Left hindlimb (tissue), 1 donor: ENCODE measurements at places on chromosomes 12 and 14.

- DNase-seq = no peak
These were observed 10.2 kb downstream of the RIN3 start for GRCh38 chr14:92523752-92524151.

DNA sequence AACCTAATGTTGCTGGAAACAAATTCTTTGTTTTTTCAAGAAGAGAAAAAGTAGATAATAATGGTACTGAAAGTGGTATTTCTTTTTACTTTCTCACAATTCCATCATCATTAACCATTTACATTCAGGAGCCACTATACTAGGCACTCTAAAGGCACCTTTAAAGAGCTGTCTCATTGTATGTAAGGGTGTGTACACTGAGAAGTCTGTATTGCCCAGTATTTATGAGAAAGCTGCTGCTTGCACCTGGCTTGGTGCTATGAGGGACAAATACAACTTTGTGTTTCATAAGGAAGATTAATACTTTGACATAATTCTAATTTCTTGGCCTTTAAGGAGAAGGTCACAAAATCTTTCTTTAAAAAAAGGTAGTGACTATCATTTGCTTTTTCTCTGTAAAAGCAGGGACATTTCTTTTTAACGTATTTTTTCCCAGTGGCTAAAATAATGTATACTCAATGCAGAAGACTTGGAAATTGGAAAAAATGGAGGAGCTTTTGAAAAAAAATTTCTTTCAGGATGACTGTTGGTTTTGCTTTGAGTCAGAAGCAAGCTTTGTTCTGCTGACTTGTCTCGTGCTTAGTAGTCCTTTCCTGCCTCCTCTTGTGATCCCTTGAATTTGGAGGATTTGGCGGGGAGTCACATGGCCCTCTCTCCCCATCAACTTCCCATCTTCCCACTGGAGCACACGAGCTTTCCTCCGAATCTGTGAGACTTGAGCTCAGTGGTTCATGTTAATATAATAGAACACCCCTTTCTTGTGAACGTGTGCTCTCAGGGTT lies 50.1 kb downstream of the RASSF3 start:
- no peak for DNase-seq

DNA sequence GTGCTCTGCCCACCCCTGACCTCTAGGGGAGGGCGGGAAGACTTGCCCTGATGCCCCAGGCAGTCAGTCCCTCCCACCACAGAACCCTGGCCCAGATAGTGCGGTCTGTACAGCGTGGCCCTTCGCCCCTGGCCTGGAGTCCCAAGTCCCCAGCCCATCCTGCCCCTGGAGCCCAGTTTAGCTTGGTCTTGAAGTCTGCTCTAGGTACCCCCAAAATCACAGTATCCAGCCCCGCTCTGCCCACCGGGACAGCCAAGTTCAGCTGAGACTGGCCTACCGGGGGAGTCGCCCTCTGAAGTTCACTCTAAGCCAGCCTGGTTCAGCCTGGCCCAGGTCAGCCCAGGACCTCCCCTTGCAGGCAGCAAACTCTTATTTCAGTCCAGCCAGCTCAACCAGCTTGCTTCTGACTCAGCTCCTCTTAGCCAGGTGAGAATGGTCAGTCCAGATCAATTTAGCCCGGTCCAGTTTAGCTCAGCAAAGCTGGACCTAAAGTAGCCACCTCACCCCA lies 75.9 kb downstream of the TMEM121 start:
- no peak for DNase-seq

GRCh38 chr14:55031190-55031589 lies 4.2 kb downstream of the SOCS4 start:
- DNase-seq = no peak

GRCh38 chr12:8078398-8078797 lies 3.7 kb upstream of the NECAP1 start:
- DNase-seq = peak; percentile 42

DNA sequence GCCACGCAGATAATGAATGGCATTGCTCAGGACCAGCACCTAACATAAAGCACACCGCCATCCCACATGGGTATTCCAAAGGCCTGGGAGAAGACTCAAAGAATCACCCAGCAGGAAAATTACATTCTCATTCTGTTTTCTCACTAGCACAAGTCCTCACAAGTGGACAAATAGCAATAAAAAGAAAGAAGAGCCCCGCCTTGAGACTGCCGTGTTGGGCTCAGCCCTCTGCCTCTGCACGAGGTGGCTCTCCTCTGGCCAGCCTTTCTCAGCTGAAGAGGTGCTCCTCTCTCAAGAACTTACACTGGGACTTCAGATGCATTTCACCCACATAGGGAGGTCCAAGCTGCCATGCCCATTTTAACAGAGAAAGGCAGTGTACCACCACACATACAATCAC lies 207.5 kb downstream of the SPTSSA start:
- no peak for DNase-seq

DNA sequence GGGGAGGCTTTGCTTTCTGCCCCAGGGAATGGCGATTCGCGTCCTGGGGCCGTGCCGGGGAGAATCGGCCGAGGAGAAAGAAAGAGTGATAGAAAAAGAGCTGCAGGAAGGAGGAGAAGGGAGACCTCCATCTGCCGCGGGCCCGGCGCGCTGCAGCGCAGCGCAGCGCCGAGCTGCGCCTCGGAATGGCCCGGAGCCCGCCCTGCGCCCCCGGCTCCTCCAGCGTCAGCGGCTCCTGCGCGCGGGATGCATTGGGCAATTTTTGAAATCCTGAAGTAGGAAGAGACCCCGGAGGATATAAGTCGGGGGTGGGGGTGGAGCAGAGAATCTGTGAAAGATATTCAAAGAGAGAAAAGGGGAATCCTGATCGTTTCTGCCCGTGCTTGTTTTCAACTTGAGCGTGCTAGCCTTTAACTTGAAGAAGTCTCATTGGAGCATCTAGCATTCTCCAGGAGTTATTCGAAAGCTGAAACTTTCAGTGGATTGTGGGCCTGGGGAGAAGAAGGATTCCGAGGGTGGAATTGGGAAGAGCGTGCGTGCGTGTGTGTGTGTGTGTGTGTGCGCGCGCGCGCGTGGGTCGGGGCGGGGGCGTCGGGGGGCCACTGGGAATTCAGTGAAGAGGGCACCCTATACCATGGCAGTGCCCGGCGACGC lies 441 bp downstream of the PDE3A start:
- DNase-seq = peak; percentile 75

DNA sequence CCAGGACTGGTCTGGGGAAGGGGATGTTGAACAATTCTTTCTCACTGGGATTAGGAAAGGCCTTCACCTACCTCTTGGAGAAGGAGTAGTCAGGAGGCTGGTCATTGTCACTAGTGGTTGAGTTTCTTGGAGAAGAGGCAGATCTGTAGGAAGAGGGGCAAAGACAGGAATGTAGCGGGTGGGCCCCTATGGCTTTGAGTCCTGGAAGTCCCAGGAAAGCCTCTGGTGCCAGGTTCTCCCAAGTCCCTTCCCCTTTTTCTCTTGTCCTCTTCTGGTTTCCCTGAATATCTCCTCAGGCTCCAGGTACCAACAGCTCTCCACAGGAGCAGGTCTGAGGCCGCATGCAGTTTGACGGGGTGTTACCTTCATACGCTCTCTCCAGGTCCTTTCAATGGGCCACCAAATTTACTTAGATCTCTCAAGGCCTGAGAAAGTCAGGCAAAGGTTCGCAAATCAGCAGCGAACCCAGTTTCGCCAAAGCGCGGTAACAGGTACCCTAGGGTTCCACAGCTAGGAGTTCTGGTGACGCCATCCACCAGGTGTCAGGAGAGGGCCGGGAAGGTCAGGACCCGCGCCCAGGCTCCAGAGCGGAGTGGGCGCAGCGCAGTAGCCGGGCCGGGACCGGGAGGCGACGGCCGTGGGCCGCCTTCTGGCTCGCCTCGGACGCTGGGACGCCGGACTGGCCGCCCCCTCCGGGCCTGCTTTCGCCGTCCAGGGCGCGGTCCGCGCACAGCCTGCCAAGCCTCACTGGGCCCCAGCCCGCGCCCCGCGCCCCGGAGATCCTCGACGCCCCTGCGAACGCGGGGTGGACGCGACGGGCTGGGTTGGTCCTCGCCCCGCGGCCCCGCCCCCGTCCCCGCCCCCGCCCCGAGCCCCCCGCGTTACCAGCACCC lies 795 bp downstream of the SMAGP start:
- peak; percentile 55 for DNase-seq

- DNase-seq = peak; percentile 69
These were observed 604 bp downstream of the EEA1 start for GRCh38 chr12:92928421-92928961.

DNA sequence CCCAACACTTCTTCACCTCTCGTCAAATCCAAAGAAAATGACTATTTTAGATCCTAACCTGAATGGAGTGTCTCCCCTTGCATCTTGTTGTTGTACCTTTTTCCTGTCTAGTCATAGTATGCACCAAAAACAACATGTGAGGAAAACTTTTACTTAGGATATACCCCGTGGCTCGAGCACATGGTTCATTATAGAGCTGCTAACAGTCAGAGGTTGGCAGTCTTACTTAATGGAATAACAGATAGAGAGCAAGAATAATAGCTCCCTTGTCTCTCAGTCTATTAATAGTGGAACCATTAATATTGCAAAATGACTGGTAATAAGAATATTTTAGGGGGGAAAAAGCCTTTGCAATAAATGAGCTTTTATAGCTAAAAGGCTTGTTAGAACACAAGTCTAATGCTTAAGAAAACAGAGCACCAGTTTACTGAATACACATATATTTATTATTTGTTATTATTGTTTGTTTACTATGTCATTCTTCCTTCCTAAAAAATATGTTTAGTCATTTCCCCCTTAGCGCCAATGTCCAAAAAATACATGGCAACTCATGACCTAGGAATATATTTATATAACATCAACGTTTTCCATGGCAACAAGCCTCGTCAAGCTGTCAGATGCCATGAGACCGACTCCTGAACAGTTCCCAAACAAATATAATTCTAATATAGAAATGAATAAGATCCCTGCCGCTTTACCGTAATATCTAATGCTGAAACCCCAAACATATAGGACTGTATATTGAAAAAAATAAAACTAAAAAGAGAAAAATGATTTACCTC lies 592.4 kb downstream of the SOX5 start:
- DNase-seq = no peak

DNA sequence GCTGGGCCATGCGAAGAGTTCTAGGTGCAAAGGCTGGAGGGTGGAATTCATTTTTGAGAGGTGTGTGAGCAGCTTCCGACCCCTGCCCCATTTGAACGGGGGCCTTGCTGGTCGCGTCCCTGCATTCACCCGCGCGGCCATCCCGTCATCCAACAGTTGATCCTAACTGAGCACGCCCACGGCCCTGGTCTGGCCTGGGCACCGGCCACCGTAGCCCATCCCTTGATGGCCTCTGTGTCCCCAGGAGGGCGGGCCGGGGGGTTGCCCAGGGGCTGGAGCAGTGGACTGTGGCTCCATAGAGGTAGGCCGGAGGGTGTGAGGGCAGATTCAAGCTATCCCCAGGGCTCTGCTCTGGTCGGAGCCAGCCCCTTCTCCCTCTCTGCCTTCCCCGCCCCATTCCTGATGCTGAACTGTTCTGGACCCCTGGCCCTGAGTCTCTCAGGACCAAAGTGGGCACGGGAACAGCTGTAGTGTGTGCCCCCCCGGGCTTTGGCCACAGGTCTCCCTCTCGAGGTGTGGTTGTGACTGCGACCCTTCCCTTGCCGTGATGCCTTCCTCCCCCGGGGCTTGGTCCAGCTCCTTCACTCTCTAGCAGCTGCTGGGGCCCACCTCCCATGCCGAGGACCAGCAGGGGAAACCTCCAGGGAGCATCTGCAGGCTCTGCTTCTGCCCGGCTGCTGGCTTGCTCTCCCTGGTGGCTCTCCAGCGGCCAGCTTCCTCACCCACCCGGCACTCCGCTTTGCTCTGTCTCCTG lies 9.1 kb downstream of the MEG3 start:
- no peak for DNase-seq

DNA sequence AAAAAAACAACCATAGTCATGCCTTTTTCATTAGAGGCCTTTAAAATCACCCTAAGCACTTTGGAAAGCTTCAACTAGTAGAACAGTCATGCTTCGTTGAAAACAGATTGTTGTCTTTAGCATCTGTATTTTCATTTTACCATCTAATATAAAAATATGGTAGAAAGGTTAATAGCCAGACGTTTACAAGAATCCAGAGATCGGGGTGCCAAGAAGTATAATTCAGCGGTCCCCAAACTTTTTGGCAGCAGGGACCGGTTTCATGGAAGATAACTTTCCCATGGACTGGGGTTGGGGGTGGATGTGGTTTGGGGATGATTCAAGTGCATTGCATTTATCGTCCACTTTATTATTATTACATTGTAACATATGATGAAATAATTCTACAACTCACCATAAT lies 138.4 kb downstream of the GLT1D1 start:
- no peak for DNase-seq

DNA sequence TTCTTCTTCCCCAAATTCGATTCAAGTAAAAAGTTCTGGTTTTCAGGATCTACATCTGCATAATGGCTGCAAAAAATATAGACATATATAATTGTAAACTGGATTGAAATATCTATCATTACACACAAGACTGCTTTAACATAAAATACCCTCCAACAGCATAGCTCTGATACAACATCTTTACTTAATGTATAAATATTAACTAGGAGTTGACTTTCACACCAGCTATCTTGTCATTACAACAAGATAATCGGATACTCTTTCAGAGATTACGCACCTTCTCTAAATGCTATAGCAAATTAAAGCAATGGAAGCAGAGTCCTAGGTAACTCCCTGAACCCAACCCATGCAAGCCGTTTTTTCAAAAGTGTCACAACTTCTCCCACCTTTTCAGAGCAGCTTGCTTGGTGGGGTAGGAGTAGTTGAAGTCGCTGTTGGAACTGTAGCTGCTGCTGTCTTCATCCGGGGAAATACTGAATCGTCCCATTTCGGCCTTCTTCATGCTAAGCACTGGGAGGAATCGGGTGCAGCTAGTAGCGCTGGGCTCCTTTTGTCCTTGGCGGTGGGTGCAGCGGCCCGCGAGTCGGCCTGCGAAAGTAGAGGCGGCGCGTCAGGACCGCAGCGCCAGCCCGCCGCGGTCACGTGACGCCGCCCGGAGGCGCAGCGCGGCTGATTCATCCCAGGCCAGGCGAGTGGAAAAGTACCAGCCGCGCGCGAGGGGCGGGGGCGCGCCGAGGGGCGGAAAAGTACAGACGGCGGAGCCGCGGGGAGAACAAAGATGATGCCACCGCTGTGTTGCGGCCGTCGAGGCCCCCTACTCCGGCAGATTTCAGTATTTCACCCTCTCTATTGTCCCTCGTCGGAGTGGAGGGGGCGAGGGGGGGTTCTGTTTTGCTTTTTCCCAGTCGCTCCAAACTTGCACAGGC lies 1.5 kb downstream of the SLC38A2 start:
- DNase-seq = peak; percentile 92

GRCh38 chr12:89253488-89253887 lies 98.8 kb downstream of the DUSP6 start:
- DNase-seq = no peak

DNA sequence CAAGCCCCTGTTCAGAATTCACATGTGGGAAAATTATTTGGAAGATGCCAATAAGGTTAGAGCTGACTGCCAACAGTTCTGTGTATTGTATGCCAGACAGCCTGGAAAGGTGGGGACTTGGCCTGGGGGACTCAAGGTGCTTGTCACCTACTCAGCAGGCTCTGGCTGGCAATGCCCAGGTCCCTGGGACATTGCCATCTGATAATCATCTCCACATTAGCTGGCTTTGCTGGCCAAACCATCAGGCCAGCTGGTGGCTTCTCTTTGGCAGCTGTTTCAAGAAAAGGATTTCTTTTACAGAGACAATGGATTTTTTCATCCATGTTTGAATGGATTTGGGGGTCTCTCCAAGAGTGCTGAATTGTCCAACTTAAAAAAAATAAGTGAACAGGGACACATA lies 165.2 kb downstream of the BRMS1L start:
- no peak for DNase-seq
